Activated T-cell treated with anti-CD3 and anti-CD28 coated beads, Interleukin-2, amount 50 U/mL, for 4 hours (primary cell): ENCODE measurements at places on chromosomes 1 and 21. TPM values are rescaled to one million over a fixed set of nuclear protein-coding genes. Genes with fewer than 3 reads are reported as not detected.

The FTCD gene
- 0.40 TPM for total RNA-seq

GRCh38 chr1:22503721-22504410 lies 52.2 kb downstream of the ZBTB40 start:
- DNase-seq: no peak

- DNase-seq: no peak
These were observed 18.7 kb upstream of the DPH5 start for GRCh38 chr1:101044259-101044658.

DNA sequence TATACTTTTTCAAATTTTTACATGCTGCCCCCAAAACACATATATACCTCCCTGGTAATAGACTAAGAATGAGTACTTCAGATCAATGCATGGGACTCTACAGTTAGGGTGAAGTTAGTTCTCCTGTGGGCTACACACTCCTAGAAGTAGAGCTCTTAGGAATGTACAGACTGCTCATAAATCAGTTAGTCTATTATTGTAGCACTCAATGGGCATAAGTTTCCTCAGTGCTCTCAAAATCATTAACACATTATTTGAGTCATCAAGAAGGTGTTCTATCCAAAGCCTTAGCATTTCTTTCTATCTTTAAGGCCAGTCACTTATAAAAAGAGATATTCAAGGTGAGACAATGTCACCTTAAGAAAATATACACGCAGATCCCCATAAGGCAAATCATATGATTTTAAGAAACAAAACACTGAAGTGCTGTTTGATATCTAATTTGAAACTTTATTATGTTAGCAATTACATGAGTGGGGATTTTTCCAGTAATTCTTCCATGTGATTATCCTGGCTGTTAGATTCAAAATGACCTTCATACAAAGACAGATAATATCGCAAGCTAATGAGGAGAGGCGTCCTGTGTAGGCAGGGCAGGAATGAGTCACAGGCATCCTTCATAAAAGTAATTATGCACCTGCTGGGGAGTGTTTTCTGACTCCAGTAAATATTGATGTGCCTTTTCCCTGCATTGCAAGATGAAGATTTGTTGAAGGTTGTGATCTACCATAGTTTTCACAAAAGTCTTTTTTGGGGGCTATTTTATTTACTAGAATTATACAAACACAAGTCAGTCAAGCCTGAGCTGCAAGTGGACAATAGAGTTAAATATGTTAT lies 167.2 kb upstream of the ATP1B1 start:
- no peak for DNase-seq

GRCh38 chr1:156908541-156908940 lies 11.9 kb upstream of the LRRC71 start:
- no peak for DNase-seq

DNA sequence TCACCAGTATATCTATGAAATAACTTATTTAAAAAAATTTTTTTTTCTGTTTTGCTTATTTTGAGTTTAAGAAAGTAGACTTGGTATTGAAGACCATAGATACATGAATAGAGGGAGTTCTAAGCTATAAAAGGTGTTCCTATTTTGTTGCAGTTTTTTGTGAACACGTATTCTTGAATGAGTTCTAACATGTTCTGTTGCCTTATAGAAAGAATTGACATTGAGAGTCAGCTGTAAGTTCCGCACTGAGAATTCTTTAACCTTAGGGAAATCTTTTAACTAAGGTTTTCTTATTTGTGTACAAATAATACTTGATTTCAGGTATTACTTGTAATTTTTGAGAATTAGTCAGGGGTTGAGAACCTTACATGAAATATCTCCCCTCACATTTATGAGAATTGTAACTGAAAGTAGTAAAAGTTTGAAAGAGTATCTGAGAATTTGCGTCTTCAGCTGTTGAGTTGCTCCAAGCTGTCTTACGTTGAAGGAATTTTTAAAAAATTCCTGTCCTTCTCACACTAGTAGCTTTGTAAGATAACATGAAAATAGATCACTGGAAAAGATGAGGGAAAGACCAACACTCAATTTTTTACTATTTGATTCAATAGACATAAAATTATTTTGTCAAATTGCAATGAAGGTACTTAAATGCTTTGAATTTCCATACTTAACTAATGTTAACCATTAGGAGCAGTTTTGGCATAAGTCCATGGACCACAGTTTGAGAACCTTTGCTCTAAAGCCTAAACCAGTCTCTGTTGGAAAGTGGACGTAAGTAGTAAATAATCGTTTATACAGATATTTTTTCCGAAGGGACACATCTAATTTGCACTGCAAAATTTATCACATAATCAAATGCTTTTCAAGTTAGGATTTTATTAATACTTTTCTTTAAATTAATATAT lies 3.8 kb downstream of the DR1 start:
- no peak for DNase-seq

GRCh38 chr1:238985312-238985711 lies 401.1 kb upstream of the CHRM3 start:
- no peak for DNase-seq

- no peak for DNase-seq
These were observed 91.9 kb upstream of the IGSF21 start for GRCh38 chr1:18015719-18016118.
